ENCODE measurements at places on chromosomes 4 and X.

- no peak for DNase-seq
Measured at GRCh38 chrX:66164470-66164869, 423 bp downstream of the HEPH start.

- no peak for DNase-seq
Measured at GRCh38 chr4:40990236-40990898, 224.0 kb downstream of the APBB2 start.

- DNase-seq = no peak
Measured at GRCh38 chr4:95505151-95505550, 43.6 kb downstream of the UNC5C start.

- no peak for DNase-seq
Measured at GRCh38 chr4:147942729-147943128, 210.8 kb downstream of the ARHGAP10 start.

DNA sequence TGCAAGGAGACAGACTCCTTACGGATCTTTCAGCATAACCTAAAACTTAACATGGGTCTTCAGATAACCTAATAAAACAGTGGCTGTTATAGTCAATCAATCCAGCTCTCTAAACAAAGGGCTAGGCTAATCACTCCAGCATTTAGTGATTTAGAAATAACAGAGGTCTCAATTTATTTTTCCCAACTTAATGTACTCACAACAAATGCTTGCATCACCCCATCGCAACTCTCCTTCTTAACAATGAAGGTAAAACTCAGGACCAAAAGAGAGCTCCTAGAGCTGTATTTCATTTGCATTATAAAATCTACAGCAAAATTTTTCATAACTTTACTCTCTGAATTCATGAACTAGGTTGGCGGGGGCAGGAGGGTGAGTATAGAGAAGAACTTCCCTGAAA lies 1.1 kb downstream of the LIN54 start:
- no peak for DNase-seq

GRCh38 chr4:3786196-3786869 lies 20.1 kb downstream of the ADRA2C start:
- no peak for DNase-seq

DNA sequence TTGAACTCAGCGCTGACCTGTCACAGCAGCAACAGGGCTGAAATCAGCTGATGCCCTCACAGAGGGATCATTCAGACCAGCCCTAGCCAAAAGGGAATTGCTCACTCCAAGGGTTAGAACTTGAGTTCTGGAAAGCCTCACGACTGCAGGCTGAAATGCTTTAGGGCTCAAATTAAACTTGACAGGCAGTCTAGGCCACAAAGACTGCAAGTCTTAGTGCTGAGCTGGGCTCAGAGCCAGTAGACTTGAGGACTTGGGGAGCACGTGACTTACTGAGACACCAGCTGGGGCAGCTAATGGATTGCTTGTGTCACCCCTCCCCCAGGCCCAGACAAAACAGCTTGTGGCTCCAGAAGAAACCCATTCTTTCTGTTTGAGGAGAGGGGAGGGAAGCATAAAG lies 119.0 kb upstream of the SLC6A14 start:
- no peak for DNase-seq

DNA sequence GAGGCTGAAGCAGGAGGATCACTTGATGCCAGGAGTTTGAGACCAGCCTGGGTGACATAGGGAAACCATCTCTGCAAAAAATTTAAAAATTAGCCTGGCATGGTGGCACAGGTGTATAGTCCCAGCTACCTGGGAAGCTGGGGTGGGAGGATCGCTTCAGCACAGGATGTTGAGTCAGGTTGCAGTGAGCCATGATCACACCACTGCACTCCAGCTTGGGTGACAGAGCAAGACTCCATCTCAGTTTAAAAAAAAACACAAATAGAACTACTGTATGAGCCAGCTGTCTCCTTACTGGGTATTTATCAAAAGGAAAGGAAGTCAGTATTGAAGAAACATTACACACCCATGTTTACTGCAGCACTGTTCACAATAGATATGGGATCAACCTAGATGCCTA lies 138.7 kb downstream of the RAP1GDS1 start:
- no peak for DNase-seq

DNA sequence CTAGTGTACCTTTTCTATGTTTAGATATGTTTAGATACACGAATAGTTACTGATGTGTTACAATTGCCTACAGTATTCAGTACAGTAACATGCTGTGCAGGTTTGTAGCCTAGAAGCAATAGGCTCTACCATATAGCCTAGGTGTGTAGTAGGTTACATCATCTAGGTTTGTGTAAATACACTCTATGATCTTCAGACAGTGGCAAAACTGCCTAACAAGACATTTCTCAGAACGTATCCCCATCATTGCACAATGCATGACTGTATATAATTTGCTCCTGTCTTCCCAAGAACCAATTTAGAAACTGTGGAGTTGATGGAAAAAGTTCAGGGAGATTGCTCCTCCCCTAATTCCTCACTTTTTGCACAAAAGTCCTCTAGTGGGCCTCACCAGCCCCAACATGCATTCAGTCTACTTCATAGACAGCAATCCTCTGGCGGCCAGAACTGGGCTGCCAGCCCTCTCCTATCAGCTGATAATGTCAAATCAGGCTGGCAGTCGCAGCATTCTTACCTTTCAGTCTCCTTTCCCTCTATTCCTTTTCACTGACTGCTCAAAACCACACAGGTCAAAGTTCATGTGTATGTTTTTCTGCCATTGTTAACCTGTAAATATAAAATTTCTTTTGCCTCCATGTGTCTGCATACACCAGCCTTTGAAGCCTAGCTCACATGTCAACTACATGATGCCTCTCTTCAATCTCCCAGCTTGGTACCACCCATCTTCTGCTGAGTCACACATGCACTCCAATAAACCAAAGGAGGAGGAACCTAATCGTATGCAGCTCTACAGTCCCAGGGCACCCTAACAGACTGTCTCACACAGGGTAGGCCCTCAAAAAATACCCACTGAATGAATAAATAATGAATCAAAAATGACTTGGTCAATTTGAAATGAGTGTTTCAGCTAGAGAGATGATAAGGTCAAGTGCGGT lies 32.0 kb downstream of the BCLAF3 start:
- DNase-seq = no peak

DNA sequence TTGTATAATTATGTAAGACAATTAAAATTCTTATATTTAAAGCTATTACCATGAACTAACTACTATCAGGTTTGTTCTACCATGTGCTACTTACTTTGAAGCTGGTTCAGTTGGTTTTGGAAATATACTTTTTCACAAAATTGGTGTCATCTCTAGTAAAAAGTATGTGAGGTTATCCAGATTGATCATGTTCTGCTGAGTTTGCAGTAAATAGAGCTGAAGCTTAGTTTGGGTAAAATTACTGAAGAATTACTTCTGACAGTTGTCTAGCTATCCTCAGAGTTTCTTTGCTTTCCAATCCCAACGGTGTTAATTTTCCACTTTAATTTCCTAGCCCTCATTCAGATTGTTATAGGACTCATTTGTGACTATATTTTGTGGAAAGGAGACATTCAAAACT lies 184.2 kb downstream of the FAT4 start:
- no peak for DNase-seq

- no peak for DNase-seq
Measured at GRCh38 chrX:109873983-109874382, 128.9 kb upstream of the TMEM164 start.

- DNase-seq = no peak
Measured at GRCh38 chrX:136246201-136246600, 5.0 kb downstream of the MAP7D3 start.

- DNase-seq = no peak
Measured at GRCh38 chrX:16804923-16805464, 18.7 kb downstream of the TXLNG start.

DNA sequence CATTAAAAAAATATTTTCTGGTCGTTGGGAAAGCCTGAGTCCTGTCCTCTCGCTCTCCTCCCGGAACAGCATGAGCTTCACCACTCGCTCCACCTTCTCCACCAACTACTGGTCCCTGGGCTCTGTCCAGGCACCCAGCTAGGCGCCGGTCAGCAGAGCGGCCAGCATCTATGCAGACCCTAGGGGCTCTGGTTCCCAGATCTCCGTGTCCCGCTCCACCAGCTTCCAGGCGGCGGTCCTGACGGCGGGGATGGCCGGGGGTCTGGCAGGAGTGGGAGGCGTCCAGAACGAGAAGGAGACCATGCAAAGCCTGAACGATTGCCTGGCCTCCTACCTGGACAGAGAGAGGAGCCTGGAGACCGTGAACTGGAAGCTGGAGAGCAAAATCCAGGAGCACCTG lies 807.2 kb upstream of the NDST4 start:
- no peak for DNase-seq

GRCh38 chr4:152734015-152734698 lies 45.4 kb downstream of the TIGD4 start:
- no peak for DNase-seq

DNA sequence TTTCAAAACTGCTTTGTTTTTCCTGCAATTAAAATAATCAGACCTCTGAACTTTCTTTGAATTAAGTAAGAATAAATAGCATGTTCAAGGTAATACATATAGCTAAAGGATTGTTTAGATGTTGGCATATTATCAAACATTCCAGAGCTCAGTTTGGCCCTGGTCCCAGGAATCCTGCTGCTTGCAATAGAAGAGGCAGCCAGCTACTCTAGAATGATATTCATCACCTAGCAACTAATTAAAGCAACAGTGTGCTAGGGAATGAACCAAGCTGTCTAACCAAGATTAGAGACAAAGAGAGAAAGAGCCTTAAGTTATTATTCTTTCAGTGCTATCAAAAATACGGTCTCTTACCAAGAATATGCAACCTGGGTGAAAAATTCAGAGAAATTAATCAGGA lies 460.9 kb downstream of the GABRG1 start:
- DNase-seq = no peak

GRCh38 chr4:145731028-145731427 lies 51.1 kb downstream of the C4orf51 start:
- DNase-seq = no peak

- DNase-seq = no peak
Measured at GRCh38 chrX:84064164-84064563, 123.8 kb downstream of the RPS6KA6 start.

Measured in activated naive CD4-positive, alpha-beta T cell treated with Interleukin-2 at 50 U/mL for 16 hours (primary cell).